ENCODE measurements at places on chromosomes 1 and 21.
A peak's percentile ranks its signal among the peaks of the same experiment; 100 is the strongest.

DNA sequence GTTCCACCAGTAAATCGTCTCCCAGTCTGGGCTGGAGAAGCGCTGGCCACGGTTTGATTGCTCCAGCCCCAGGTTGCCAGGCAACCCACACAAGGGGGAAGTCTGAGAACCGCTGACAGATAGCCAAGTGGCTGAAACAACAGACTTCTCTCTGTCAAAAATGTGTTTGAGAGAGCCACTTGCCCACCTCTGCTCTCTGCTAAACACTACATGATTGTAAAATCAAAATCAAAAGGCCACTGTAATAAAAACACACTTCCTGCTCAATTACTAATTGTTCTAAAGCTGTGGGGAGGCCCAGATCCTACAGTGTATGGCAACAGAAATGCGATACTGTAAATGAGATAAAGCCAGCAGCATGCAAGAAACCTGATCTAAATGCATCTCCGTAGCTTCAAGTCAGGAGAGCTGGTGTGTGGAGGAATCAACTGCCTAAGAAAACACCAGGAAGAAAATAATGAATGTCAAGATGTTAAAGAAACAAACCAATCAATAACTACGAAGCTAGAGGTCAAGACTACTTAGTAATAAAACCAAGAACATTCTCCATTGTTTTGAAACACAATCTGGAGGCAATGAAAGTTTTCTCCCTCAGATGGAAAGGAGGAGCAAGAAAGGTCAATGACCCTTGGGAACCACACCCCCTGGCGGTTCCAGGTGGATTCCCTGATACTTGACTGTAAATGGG lies 121.2 kb downstream of the SLC45A1 start:
- peak; percentile 84 for DNase-seq

GRCh38 chr1:26153966-26154532 lies 4.8 kb upstream of the FAM110D start:
- no peak for DNase-seq

GRCh38 chr1:6316240-6317097 lies 55.6 kb upstream of the GPR153 start:
- DNase-seq, result no peak

GRCh38 chr1:165419839-165420238 lies 25.1 kb downstream of the RXRG start:
- DNase-seq, result no peak

DNA sequence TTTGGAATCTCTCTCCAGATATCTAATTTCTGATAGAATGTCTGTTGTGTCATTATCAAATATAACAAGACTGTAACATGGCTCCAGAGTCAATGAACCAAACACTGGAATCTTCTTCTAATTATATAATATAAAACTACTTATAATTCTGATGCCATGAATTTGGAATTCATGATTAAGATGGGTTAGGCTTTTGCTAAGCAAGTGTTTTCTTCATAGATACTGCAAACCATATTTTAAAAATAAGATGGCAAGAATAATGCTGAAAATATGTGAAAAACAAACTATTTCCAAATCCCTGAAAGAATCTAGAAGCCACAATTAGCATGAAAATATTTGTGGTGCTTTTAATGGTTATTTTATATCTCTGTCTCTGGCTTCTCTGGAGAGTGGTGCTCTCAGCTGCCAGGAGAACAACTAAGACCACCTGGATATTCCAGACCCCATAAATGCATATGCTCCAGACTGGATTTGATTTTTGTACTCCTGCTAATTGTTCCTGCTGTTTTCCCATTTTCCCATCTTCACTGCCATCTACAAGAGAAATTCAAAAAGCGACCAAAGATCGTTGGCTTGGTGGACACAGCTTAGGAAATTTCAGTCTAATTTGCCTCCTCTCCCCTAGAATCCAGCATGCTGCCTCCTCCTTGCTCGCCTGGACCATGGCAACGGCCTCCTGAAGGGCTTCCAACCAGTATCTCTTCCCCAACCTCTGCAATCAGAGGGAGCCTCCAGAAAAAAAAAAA lies 418.9 kb downstream of the SETD4 start:
- DNase-seq, result no peak

DNA sequence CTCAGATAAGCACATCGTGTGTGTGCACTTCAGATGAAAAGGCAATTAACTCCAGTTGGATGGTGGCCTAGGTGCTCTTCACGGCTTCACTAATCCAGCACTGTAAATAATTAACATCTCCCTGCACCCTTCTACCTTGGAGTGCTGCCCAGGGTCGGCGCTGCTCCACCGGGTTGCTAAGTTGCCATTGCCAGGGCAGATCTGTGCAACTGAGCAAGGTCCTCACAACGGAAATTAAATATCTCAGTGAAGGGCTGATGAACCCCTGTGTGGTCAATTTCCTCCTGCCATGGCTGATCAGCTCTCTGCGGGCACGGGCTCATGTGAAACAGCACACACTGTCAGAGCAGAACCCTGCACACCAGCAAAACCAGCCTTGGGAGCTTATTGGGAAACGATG lies 63.2 kb downstream of the SYDE2 start:
- peak; percentile 93 for DNase-seq

GRCh38 chr1:217919683-217920388 lies 288.7 kb downstream of the SPATA17 start:
- DNase-seq, result no peak

DNA sequence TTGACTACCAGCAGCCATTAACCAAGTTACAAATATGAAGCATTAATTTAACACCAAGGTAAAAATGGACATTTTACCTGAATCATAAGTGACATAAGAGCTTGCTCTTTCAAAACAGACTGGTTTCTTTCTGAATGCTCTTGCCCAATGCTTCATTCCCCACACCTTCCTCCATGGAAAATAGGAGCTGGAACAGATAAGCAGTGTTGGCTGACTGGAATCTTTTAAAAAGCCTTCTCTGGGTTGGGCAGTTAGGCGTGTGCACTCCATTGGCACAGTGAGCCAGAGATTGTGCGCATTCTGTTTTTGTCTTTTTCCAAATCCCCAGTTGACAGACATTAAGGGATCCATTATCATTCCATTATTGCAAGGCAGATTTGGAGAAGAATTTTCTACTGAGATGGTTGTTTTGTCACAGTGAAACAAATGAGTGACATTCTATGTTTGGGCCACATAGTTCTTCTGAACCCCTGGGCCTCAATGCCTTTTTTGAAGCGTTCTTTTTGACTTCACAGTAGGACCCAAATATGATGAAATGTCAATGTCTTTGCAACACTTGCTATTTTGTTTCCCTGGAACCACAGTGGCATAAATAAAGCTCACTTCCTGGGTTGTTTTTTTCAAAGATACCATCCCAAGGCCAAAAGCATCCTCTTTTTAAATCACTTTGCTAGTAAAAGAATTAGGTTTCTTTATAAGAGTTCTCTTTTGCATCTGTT lies 32.3 kb downstream of the LRRC8B start:
- DNase-seq, result no peak

GRCh38 chr1:74427681-74428080 lies 84.7 kb downstream of the LRRC53 start:
- no peak for DNase-seq

DNA sequence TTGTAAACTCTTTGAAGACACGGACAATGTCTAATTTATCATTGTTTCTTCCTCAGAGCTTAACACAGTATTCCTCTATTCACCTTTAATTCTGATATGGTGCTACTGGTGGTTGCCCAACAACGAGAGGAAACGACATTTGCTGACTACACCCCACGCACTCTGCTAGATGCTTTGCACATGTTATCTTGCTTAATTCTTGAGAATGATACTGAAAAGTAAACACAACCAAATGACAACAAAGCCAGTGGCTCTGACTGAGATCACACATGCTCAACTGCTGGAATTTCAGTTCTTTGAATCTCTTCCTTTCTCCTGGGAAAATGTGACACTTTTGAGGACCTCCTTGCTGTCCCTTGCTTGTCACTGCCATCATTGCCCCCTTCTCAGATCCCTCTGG lies 37.2 kb upstream of the DDAH1 start:
- no peak for DNase-seq

DNA sequence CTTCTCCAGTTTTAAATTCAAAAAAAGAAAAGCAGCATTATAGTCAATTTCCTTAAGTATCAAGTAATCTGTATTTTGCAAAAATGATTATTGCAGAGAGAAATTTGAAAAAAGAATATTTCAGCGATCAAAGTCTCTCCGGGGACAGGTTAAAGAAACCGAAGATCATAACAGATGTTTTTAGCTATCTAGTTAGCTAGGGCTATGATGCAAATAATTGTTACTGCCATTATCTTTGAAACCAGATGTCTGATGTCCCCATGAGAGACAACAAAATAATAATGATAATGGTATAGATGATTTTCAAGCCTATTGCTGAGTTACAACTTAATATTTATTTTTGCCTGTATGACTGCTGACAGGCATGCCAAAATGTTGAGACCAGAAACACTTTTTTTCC lies 1326.0 kb downstream of the PLA2G4A start:
- DNase-seq, result no peak

DNA sequence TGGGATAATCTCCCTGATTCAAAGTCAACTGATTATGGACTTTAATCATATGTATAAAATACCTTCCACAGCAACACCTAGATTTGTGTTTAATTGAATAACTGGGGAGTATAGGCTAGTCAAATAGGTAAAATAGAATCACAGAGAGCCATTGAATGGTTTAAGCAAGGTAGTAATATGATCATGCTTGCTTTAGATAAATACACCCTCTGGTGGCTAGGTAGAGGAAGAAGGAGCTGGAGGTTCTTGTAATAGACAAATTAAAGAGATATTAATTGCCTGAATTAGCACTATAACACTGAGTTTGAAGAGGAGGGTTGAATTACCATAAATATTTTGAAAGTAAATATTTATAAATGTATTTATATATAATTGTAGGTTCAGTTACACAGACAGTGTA lies 40.3 kb downstream of the DIRAS3 start:
- DNase-seq, result peak; percentile 14

DNA sequence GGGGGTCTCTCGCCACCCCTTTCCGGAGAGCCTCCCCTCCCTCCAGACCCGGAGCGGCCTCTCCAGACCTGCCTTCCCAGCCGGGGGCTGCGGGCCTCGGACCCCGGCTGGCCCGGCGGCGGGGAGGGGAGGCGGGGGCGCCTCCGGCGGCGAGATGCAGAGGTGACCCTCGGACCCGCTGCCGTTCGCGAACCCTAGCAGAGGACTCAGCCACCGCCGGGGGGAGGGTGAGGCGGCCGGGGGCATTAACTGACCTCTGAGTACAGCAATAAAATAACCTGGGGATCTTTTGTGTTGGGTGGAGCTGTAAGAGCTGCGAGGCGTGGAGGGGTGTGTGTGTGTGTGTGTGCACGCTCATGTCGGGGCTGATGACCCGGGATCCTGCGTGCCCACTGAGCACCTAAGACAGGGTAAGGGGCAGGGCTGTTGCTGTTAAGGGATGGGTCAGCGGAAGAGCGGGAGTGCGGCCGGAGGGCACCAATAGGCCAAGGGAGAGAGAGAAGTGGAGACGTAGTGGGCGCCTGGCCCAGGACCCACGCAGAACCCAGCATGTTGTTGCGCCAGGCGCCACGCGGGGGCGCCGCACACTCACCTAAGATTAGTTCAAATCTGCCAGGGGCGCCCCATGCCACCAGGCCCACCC lies 6.3 kb downstream of the HAPLN2 start:
- DNase-seq, result peak; percentile 26

DNA sequence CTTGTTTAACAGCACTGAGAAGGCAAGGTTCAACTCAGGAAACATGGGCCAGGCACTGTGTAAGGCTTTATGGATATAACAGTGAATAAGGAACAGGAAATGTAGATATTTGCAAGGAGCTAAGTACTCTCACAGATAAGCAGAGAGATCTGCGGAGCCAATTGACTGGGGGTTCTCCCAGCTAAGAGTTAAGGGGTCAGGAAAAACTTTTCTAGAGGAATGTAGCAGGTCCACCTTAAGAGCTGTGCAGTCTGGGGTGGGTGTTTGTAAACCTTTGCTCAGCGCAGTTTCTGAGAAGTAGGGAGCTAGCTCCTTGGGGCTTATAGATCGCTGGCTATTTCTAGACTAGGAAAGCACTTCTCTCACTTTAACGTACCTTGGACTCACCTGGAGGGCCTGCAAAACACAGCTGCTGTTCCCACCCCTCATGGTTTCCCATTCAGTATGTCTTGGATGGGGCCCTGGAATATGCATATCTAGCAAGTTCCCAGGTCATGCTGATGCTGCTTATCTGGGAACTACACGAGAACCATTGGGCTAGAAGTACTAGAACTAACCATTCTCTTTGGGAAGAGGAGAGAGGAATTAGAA lies 51.7 kb downstream of the TLCD4 start:
- no peak for DNase-seq

GRCh38 chr1:38730511-38731397 lies 128.8 kb downstream of the RRAGC start:
- DNase-seq, result no peak

DNA sequence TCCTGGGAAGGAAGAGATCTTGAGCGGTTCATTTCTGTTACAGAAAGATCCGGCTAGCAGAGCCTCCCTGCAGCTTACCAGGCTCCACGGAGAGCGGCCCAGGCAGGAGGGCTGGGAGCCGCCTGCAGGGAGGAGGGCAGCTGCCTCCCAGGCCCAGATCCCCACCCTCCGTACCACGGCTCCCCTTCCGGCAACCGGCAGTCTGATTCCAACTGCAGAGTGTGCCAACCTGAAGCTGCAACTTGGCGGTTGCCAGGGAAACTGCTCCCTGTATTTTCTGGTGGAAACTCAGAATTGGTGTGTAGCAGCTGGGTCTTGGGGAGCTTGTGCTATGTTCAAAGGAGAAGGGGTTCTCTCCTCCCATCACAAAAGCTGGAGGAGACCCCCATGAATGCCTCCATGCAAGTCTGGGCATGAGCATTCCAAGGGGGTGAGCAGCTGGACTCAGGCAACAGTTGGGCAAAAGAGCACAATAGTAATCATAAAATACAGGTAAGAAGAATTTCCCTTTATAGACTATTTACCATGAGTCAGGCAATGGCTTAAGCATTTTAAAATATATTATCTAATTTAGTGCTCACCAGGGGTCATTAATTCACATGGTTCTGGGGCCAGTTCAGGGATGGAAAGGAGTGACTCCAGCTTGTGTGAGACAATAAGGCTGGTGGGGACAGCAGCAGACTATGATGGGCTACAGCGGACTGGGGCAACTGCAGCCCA lies 46.1 kb upstream of the KAZN start:
- DNase-seq, result no peak

- no peak for DNase-seq
Measured at GRCh38 chr1:26824731-26825130, 1.8 kb upstream of the ZDHHC18 start.

- DNase-seq, result no peak
Measured at GRCh38 chr1:232301246-232301645, 328.7 kb downstream of the SIPA1L2 start.

DNA sequence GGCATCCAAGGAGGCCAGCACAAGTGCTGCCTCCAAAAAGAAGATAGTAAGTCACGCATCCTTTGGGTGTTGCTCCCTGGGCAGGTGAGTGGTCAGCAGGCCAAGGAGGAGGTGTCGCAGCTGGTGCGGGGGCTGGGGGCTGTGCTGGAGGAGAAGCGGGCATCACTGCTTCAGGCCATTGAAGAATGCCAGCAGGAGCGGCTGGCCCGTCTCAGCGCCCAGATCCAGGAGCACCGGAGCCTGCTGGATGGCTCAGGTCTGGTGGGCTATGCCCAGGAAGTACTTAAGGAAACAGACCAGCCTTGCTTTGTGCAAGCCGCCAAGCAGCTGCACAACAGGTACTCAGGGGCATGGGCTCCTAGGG lies 4.3 kb downstream of the TRIM46 start:
- DNase-seq, result no peak
